ENCODE measurements at places on chromosomes 5 and 9.

DNA sequence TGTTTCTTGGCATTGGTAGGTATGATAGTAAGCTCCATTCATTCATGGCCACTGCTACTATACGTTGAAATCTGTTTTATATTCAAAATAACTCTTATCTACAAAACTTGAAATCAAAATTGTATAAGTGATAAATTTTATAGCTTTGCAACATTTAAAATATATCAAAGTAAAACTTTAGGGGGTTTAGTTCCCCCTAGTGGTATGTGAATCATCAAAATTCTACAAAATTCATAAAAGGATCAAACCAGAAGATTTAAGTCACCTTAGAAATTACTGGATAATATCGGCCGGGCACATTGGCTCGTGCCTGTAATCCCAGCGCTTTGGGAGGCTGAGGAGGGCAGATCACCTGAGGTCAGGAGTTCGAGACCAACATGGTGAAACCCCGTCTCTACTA is 243.0 kb upstream of the CDH18 start:
- no peak for DNase-seq

GRCh38 chr5:165232509-165233028 is 1727.2 kb downstream of the MAT2B start:
- DNase-seq: no peak

GRCh38 chr9:114697951-114698351 is 16.0 kb upstream of the TEX48 start:
- no peak for DNase-seq

GRCh38 chr5:145902421-145902820 is 29.6 kb upstream of the GRXCR2 start:
- no peak for DNase-seq

DNA sequence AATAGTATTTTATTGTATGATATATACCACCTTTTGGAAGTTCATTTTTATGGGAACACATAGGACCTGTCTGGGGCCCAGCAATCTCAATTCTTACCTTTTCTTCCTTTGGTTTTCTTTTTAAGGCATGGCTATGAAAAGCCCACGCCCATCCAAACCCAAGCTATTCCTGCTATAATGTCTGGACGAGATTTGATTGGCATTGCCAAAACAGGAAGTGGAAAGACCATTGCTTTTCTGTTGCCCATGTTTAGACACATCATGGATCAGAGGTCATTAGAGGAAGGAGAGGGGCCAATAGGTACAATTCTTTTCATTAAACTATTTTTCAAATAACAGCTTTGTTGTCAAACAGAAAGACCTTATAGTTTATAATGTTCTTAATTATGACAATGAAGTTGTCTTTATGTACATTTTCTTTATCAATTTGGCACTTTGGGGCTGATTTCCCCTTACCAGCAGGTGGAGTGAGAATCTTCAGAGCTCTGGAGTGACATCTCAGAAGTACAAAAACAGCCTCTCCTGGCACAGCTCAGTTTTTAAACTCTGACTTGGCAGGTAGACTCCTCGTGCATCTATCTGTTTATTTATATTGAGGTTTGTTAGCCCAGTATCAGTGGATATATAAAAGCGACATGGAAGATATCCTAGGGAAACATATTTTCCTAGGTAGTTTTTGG is 25.8 kb downstream of the DDX46 start:
- no peak for DNase-seq

- DNase-seq: no peak
Measured at GRCh38 chr9:108681851-108682590, 173.8 kb downstream of the ACTL7B start.

DNA sequence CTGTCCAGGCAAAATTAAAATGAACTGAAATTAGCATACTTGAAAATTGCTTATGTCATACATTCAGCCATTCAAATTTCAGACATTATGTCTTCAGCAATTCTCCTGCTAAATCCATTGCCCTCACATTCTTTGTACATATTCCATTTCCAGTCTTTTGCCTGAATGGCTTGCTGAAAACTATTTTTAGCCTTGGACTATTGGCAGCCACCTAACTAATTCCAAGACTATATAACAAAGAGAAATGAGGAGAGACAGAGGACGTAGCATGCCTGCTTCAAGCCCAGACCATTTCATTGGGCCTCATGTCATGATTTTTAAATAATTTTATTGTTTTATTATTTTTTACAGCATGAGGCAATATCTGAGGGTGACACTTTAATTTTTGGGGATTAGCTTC is 100.3 kb downstream of the MRPS30 start:
- no peak for DNase-seq

DNA sequence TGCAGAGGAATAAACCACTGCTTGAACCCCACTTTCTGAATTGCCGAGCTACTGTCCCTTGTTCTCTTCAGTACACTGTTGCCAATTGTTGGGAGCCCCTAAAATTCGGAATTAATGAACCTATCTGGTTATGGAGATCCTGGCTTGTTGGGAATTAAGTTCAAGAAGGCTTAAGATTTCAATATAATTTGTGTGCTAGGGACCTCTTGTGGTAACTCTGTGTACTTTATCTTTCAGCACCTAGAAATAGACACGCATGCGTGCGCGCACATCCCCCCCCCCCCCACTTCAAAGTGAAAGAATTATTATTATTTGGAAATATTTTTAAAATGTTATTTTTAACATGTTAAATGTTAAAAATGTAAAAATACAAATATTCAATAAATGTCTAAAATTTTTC is 53.3 kb upstream of the FAM169A start:
- no peak for DNase-seq

GRCh38 chr5:140678993-140679392 is 5.6 kb upstream of the DND1 start:
- no peak for DNase-seq

DNA sequence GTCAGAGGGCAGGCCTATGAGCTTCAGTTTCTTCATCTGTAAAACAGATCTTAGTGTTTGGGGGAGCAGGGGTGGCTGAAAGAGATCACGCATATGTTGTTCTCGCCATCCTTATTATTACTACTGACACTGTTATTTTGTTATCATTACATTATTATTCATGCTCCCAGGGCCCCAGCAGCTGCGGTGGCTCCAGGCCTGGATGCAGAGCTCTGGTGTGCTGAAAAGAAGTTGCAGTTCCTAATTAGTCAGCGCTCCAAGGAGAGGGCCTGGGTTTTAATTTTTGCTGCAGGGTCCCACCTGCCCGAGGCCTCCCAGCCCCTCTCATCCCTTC is 19.5 kb downstream of the CXXC5 start:
- no peak for DNase-seq
